ENCODE measurements at places on chromosomes 7 and 10.

- DNase-seq = peak; percentile 63
Observed at GRCh38 chr7:27608776-27609495, 53.7 kb downstream of the HIBADH start.

DNA sequence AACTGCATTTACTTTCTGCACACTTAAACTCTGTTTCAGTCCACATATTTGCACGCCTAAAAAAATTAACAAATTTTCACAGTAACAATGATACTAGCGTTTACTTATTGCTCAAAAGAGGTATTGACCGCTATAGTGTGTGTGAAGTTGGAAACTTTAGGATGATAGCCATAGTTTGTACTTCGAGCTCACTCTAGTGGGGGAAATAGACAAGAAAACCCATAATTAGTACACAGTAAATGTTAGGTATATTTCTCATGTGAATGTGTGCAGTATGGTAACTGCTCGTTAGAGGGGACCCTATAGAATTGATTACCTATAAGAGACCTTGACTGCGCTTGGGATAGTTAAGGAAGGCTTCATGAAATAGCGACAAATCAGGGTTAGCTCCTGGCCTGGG lies 238.4 kb downstream of the AUTS2 start:
- DNase-seq = no peak

GRCh38 chr10:120048391-120048790 lies 155.9 kb downstream of the SEC23IP start:
- DNase-seq = no peak

DNA sequence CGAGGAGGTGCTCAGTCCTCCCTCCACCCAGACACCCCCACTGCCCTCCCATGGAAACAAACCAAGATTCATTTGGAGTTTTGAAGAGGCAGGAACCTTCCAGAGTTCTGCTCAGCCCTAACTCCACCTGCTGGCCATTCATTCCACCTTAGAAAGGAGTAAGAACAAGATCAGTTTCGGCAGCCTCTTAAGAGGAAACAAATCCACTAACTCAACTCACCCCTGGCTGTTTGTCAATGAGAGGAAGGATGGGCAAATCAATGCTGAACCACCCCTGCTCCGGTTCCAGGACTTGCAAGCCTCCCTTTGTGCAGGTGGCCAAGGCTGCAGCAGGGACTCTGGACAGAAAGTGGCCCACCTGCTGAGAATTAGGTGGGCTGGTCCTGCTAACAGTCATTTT lies 26.2 kb downstream of the CCDC3 start:
- no peak for DNase-seq

DNA sequence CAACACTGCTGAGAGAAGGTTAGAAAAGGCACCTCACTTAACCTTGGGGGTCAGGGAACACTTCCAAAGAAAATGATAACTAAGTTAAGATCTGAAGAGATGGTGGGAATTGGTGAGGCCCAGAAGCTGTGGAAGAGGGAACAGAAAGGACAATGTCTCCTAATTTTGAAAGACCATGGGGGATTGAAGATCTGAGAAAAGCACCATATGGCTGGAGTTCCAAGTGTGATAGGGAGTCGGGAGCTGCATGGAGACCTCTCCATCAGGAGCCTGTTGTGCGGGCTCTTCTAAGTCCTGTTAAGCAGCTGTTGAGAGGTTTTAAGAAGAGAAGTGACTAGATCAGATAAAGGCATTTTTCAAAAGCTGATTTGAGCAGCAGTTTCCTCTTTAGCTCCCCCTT lies 254.3 kb downstream of the CDK14 start:
- DNase-seq = no peak

- peak; percentile 42 for DNase-seq
Observed at GRCh38 chr10:114024876-114025610, 18.6 kb upstream of the ADRB1 start.

GRCh38 chr7:33334349-33334748 lies 205.0 kb downstream of the BBS9 start:
- peak; percentile 41 for DNase-seq

DNA sequence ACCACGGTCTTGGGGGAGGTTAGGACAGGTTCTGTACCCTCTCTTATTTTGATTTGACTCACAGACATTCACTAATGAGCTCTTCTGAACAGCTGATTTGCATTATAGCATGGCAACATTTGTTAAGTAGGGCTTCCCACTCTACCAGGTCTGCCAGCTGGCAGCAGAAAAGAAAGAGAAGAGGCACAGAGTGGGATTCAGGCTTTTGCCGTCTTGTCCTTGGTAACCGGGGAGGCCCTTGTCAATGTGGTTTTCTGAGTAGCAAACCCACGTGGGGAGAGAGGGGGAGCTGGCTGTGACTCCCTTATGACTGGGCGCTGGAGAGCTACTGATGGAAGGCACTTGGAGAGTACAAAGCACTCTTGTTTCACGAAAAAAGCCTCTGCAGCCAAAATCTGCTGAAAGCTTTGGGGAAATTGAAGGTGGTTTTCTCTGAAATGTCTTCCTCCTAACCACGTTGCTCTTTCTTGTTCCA lies 355.3 kb upstream of the GALNT17 start:
- DNase-seq = no peak

DNA sequence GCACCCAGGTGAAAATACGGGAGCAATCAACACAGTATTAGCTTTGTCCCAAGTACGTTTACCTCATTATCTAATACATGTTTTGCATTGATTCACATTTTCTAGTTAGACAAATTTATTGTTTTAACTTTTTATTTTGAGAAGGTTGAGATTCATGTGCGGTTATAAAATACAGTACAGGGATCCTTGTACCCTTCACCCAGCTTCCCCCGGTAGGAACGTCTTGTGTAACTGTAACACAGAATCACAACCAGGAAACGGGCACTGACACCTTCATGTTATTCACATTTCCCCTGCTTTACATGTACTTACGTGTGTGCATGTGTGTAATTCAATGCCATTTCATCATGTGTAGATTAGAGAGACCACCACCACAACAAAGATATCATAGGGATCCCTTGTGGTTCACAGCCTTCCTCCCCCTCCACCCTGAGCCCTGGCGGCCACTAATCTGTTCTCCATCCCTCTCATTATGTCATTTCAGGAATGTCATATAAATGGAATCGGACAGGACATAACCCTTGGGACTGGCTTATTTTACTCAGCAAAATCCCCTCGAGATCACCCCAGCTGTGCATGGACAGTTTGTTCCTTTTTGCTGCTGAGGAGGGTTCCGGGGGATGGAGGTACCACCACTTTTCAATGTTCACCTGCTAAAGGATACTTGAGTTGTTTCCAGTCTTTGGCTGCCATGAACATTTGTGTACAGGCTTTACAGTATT lies 46.5 kb upstream of the C10orf71 start:
- DNase-seq = no peak

DNA sequence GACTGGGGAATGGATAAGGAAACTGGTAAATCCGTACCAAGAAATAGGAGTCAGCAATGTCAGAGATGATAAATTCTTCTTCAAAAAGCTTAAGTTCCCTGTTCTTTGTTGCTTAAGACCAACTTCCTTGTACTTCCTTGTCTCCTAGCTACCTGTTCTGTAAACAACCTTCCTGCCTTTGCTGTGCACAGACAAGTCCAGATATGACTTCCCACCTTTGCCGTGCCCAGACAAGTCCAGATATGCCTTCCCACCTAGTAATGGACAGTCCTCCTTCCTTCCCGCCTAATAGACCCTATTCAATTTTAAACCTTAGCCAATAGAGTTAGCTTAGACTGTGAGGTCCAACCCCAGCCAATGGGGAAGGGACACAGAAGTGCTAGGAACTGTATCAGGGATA lies 2.5 kb upstream of the ZNF33A start:
- DNase-seq = no peak

- no peak for DNase-seq
Observed at GRCh38 chr7:92925876-92926696, 89.7 kb upstream of the CDK6 start.

DNA sequence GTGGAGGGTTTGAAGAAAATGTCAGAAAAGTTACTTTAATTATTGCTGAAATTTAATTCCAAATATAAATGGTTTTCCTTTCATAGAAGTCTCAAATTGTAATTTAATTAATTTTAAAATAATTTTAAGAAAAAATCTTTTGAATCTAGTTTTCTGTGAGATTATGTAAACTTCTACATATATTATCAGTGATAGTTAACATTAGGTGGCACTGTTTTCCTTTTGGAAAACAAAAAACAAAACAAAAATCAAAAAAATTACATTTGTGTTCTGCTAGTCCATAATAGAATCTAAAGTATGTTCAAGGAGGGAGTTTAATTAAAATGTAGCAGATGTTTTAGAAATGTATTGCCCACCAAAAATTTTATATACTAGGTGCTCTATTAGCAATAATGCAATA lies 1456.7 kb downstream of the REEP3 start:
- no peak for DNase-seq

GRCh38 chr10:61974601-61975390 lies 73.3 kb downstream of the ARID5B start:
- DNase-seq = peak; percentile 74

DNA sequence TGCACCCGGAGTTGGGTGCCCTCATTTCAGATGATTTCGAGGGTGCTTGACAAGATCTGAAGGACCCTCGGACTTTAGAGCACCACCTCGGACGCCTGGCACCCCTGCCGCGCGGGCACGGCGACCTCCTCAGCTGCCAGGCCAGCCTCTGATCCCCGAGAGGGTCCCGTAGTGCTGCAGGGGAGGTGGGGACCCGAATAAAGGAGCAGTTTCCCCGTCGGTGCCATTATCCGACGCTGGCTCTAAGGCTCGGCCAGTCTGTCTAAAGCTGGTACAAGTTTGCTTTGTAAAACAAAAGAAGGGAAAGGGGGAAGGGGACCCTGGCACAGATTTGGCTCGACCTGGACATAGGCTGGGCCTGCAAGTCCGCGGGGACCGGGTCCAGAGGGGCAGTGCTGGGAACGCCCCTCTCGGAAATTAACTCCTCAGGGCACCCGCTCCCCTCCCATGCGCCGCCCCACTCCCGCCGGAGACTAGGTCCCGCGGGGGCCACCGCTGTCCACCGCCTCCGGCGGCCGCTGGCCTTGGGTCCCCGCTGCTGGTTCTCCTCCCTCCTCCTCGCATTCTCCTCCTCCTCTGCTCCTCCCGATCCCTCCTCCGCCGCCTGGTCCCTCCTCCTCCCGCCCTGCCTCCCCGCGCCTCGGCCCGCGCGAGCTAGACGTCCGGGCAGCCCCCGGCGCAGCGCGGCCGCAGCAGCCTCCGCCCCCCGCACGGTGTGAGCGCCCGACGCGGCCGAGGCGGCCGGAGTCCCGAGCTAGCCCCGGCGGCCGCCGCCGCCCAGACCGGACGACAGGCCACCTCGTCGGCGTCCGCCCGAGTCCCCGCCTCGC lies at the start of gene EGFR:
Gene EGFR (plus strand): TSS at position 657 of the 830 bp plus-strand sequence. CDS start 261 bp downstream, outside the sequence.
- DNase-seq = peak; percentile 85

- DNase-seq = no peak
Observed at GRCh38 chr10:98576096-98576495, 129.4 kb upstream of the HPS1 start.

- DNase-seq = no peak
Observed at GRCh38 chr10:86953747-86954680, 3.4 kb downstream of the MMRN2 start.

- no peak for DNase-seq
Observed at GRCh38 chr10:131402771-131403650, 91.5 kb upstream of the TCERG1L start.

DNA sequence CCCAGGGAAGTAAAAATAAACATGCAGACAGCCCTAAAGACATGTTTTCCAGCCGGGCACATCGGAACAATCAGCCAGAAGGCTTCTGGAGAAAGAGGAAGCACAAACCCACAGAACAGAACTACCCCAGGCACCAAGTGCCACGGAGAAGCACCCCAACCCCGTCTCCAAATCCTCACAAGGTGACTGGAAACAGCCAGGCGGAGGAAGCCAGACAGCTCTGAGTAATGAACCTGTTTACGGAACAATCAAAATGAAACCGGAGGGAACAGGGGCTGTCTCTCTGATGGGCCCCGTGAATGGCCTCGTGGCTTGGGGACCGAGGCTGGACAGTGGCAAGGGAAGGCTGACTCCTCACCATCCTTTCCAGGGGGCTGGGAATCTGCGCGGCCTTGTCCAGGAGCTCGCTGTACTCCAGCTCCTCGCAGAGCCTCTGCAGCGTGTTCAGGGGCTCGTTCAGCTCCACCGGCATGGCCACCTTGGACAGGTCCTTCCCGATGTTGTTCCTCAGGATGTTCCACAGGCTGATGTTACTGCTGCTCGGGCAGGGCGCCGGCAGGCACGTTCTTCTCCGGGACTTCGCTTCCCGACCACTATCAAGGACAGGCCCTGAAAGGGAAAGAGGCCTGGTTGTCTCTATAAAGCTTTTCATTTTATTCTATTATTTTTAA lies 77.0 kb upstream of the GSDME start:
- no peak for DNase-seq

GRCh38 chr10:33897291-33897752 lies 562.9 kb upstream of the NRP1 start:
- DNase-seq = no peak

- no peak for DNase-seq
Observed at GRCh38 chr7:133550145-133550544, 297.3 kb downstream of the EXOC4 start.

DNA sequence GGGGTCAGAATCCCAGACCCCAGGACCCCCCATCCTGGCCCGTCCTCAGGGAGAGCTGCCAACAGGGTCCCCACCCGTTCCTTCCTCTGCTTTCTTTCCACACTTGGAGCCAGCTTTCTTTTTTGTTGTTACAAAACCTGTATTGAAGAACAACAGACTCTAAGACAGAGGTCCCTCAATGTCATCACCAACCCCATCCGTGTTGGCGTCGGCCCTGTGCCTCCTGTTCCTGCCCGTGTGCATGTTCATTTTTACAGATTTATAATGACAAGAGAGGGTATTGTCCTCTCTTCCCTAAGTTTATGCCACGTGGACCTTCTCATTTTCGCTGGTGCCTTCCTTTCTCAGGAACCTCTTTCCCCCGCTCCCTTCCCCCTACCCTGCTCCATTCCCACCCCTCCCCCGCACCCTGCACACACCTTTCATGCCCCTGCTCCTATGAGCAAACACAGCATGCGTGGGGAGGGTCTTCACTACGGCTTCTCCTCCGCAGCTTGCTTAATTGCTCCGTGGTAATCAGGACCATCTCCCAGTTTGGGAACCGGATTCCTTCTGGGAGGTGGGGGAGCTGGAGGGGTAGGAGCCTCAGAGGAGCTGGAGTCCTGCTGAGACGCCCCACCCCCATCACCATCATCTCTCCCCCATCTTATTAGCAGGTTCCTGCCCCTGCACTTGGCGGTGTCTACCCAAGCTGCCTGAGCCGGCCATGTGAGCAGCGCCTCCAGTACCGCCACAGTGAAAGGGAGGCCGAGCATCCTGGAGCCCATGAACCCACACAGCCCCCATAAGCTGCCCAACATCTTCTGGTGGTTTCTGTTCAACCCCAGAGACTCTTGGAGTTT lies 88.0 kb upstream of the INSIG1 start:
- DNase-seq = no peak

GRCh38 chr10:44574596-44575480 lies 189.9 kb upstream of the CXCL12 start:
- DNase-seq = no peak
